ENCODE measurements at places on chromosomes 12 and 14. TPM values are rescaled to one million over a fixed set of nuclear protein-coding genes. Genes with fewer than 3 reads are reported as not detected.

GRCh38 chr14:22474730-22475351 lies 114.2 kb downstream of the DAD1 start:
- DNase-seq = peak; percentile 77

GRCh38 chr14:32419429-32419828 lies 90.3 kb downstream of the AKAP6 start:
- no peak for DNase-seq

GRCh38 chr12:30965613-30965985 lies 39.1 kb downstream of the TSPAN11 start:
- peak; percentile 11 for DNase-seq

DNA sequence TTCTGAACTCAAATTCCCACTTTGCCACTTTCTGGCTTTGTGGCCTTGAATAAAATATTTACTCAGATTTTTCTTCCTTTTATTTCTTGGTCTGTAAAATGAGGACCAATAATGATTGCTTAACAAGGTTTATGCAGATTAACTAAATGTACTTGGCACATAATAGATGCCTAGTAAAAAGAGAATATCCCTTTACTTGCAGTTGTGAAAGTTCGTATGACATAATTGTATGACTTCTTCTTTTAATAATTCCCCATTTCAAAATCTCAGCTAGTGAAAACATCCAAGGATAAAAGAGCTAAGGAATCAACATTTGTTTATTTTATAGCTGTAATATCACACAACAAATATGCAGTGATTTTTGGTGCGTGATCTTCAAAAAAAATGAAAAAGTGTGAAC lies 215.6 kb upstream of the ATP2B1 start:
- DNase-seq = no peak

GRCh38 chr14:61719344-61720293 lies 24.3 kb downstream of the HIF1A start:
- DNase-seq = peak; percentile 55

DNA sequence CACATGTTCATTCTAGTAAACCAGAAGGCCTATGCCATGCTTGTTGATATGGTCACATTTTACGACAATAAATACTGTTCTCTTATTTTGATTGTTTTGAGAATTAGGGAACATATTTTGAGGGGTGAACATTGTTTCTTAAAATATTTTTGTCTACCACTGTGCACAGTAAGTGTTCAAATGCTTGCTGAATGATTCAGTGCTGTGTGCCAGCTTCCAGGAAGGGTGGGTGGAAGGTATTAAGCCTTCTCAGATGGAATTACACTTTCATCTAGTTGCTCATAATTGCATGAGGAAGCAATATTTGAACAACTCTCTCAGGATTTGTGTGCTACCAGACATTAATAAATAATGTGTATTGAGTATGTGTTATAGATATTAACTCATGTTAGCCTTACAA lies 15.5 kb upstream of the TMX1 start:
- no peak for DNase-seq

DNA sequence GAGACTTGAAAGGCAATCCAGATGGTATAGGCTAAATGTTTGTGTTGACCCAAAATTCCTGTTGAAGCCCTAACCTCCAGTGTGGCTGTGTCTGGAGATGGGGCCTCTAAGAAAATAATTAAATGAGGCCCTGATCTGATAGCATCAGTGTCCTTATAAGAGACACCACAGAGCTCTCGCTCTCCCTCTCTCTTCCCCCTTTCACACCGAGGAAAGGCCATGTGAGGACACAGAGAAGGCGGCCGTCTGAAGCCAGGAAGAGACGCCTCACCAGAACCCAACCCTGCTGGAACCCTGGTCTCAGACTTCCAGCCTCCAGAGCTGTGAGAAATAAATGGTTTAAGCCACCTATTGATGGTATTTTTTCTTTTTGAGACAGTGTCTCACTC lies 87.5 kb downstream of the SCARB1 start:
- no peak for DNase-seq

DNA sequence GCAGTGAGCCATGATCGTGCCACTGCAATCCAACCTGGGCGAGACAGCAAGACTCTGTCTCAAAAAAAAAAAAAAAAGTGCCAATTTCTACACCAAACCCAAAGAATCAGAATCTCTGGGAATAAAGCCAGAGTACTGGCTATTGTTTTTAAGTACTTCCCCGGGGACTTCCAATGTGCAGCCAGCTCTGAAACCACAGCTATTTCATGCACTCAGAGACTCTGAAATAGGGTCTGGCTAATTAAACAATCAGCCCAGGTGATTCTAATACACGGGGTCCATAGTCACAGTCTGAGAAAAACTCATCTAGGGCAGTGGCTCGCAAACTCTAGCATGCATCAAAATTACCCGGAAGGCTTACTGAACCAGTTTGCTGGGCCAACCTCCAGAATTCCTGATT lies 56.3 kb downstream of the SIX6 start:
- DNase-seq = no peak

DNA sequence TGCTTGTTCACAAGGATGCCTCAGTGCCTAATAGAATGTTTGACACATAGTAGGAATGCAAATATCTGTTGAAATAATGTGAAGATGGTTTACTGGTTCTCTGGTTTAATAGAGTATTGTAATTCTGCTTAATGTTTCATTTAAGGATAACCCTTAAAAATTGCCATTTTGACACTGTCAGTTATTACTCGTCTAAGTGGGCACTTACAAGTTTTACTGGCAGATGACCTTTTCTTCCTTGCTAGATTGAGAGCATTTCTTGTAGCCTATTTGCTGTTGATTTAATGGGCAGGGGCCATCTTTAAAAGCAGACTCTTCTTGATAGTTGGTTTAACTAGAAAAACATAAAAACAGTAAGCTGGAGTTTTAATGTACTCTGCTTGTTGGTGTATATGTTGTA lies 1.9 kb downstream of the TMEM263 start:
- peak; percentile 37 for DNase-seq

DNA sequence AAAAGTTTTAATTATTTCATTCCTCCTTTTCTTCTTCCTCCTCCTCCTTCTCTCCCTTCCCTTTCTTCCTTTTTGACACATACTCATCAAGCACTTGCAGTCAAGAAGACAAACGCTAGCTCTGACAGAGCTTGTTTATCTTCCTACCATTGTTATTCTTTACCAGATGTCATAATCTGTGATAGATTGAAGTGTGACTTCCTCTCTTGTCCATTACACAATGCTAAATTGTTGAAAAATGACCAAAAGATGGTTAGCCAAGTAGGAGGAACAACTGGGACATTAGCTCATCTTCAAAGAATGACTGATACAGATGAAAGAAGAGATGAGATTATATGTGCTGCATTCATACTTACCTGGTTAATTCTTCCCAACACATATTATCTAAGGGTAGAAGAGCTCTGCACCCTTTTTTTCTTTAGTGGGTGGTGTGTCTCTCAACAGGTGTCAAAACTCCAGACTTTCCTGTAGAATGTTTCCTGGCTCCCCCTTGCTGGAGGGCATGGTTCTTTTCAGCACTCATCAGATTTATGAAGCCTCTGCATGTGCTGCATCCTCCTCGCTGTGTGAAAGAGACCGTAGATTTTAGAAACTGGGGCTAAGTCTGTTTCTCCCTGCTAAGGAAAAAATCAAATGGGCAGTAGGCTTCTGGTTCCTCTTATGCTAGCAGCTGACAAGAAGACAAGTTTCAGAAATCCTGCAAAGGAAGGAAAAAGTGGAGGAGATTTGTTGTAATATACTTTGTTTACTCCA lies 147.1 kb downstream of the TMX1 start:
- DNase-seq = peak; percentile 35

The FOXG1 gene
- polyA plus RNA-seq = not detected
